ENCODE measurements at places on chromosomes 6 and 20. TPM values are rescaled to one million over a fixed set of nuclear protein-coding genes. Genes with fewer than 3 reads are reported as not detected.

The TRIM10 gene
- not detected for total RNA-seq

The EYA2 gene
- 2.9 TPM for total RNA-seq

The ANKRD66 gene
- not detected for total RNA-seq

The SLC17A4 gene
- total RNA-seq: under 0.01 TPM

The EPHA7 gene
- not detected for total RNA-seq

The OR2H1 gene
- not detected for total RNA-seq

The SLC22A16 gene
- not detected for total RNA-seq

The FAM209A gene
- total RNA-seq: not detected

The SNRPB2 gene
- 46.7 TPM for total RNA-seq

The KCNB1 gene
- total RNA-seq: not detected

The MAK gene
- total RNA-seq: under 0.01 TPM

The STMND1 gene
- not detected for total RNA-seq

The SRSF12 gene
- 1.2 TPM for total RNA-seq

The ZHX3 gene
- total RNA-seq: 8.9 TPM

The MROH8 gene
- total RNA-seq: under 0.01 TPM

The TNXB gene
- 0.48 TPM for total RNA-seq

Measured in tracheal epithelial cell (primary cell).